Upper lobe of left lung (tissue), 6 donors: ENCODE measurements at places on chromosomes 6 and 20. TPM values are rescaled to one million over a fixed set of nuclear protein-coding genes. Genes with fewer than 3 reads are reported as not detected.

DNA sequence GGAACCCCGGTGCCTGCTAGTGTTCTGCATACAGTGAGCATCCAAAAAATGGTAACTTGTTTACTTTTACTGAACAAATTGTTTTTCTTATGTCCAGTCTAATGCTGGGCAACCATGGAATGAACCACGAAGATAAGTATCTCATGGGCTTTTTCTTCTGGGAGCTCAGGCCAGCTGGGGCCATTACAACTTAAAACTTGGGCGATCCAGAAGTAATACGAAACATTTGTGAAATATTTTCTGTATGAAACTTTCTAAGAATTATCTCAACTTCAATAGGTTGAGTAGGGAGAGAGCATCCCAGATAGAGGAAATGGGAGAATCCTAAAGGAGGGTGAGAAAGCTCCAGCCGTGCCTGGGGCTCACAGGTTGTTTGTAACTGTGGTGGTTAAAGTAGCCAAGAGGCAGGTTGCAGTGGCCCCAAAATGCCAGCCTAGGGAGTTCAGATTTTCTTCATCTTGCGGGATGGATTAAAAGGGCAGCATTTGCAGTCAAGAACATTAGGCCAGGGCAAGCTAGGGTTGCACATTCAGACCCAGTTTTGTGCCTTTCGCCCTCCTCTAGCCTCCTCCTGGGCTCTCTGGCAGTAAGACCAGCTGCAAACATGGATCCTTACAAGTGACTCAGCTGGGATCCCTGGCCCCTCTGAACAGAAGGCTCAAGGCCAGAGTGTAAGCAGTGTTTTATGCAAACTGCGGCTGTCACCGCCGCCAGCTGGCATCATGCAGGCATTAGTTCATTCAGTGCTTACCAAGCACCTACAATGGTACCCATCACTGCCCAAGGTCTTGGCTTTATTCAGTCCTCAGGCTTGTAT is 41.5 kb downstream of the ELMO2 start:
- no peak for DNase-seq

Gene PROKR2
- total RNA-seq, result not detected

Gene MYMX
- total RNA-seq, result not detected

Gene RAE1
- total RNA-seq, result 19.8 TPM

GRCh38 chr6:69489970-69490369 is 306.8 kb downstream of the LMBRD1 start:
- DNase-seq, result no peak

Gene ADGRB3
- 7.3 TPM for total RNA-seq

Gene NKAIN2
- total RNA-seq, result not detected

- DNase-seq, result no peak
Measured at GRCh38 chr20:44428174-44429016, 47.3 kb upstream of the TTPAL start.

Gene FGD2
- 204 TPM for total RNA-seq

- DNase-seq, result no peak
Measured at GRCh38 chr6:128364766-128365519, 155.5 kb downstream of the PTPRK start.

GRCh38 chr6:156794546-156795354 is 17.6 kb downstream of the ARID1B start:
- DNase-seq, result no peak

- peak; percentile 47 for DNase-seq
Measured at GRCh38 chr20:62423326-62423706, 4.0 kb downstream of the RBBP8NL start.

DNA sequence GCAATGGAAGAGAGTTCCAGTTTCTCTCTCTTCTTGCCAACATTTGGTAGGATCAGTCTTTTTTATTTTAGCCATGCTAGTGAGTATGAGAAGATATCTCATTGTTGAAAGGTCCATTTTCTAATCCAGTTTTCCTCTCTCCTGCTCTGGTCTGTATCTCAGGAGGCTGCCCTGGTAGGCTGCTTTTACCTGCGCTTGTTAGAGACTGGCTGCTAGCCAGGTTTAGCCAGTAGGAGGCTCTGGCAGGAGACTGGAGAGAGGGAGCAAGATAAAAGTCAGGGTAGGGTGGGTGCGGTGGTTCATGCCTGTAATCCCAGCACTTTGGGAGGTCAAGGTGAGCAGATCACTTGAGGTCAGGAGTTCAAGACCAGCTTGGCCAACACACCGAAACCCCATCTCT is 68.6 kb upstream of the FOXP4 start:
- no peak for DNase-seq

Gene KIF25
- total RNA-seq, result 0.17 TPM

Gene VWA7
- 7.2 TPM for total RNA-seq

- DNase-seq, result no peak
Measured at GRCh38 chr6:159212028-159212427, 42.8 kb downstream of the FNDC1 start.

GRCh38 chr20:63627129-63627750 is 339 bp upstream of the GMEB2 start:
- peak; percentile 100 for DNase-seq

Gene PEDS1
- total RNA-seq, result 32.6 TPM

- no peak for DNase-seq
Measured at GRCh38 chr20:61584851-61585250, 332.8 kb downstream of the CDH4 start.

Gene ATXN1
- 44.2 TPM for total RNA-seq

DNA sequence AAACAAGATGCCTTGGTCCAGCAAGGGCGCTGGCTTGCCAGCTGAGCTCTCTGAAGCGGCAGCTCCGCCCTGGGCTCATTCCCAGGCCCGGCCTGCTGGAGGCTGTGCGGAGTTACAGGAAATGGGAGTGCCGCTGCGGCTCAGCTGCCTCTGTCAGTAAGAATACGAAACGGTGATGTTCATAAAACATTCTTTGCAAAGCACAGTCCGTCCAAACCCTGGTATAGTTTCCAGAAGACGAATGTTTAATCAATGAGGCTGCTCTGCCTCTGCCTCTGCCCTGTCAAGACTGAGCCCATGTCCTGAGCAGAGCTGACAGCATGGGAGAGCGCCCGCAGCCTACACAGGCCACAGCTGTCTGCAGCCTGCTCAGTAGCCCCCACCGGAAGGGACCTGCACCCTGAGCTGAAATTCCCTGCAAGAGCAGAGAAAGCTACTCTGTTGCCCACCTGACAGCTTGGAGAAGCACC is 153.3 kb upstream of the SNX9 start:
- DNase-seq, result peak; percentile 75

DNA sequence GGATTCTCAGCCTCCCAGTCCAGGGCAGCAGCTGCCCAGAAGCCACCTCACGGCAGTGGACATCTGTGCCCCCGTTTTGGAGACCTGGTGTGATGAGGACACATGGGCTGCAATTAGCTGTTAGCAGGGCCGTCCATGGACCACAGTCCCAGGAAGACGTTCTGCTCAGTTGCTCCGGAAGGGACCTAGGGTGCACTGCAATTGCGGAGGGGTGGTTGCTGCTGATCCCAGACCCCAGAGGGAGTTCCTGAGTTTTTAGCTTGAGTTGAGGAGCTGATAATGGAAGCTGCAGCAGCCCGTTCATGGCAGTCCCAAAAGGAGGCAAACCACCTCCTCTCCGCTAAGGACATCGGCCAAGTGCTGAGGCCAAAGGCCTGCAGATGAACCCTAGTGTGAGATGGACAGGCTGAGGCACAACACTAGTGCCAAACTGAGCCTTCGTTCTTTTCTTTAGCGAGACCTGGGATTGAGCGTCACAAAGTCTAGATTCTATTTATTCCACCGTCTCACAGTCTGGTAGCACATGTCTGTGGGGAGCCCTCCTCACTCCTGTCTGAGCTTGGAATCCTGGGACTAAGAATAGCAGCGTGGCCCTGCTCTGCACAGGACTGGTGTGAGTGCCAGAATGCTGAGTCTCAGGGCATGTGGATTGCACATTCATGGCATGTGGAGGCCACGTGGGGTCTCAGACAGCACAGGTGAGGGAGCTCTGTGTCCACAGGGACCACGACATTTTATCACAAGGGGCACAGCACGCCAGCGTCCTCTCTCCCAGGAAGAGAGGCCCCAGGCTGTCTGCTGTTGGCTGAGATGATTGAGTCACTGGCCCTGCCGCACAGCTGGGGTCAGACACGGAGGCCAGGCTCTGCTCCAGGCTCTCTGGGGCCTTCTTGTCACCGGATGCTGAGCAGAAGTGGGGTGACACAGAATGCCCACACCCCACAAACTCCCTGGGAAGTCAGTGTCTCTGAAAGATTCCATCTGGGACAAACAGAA is 113.4 kb downstream of the PSMB1 start:
- DNase-seq, result no peak

Gene FRMD1
- not detected for total RNA-seq

DNA sequence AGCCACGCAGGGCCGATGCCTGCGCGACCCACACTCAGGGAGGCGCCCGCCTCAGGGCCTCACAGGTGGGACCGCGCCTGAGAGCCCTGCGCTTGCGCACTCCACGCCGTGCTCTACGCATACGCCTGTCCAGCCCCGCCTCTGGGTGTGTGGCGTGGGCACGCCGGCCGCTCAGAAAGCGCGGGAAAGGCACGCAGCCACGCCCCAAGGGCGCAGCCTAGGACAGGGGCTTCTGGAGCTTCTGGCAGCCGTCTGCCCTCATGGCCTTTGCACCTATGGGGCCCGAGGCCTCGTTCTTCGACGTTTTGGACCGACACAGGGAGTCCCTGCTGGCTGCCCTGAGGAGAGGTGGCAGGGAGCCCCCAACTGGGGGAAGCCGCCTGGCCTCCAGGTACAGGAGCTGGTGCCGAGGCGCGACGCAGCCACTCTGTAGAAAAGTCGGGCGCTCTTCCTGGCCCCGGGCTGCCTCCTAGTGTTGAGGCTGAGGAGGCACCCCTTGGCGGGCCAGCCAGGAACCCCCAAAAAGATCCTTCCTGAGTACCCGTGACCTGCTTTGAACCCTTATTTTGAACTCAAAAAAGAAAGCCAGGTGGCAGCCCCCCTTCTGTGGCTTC is at the start of gene SPO11:
Gene SPO11, plus strand, starts transcription at position 196 of the 614 bp plus-strand sequence. Its CDS starts 65 bp downstream, at position 261.
- DNase-seq, result peak; percentile 73

Gene FAM83B
- 0.29 TPM for total RNA-seq

Gene PRICKLE4
- 133 TPM for total RNA-seq

Gene RBBP8NL
- total RNA-seq, result 1.9 TPM

DNA sequence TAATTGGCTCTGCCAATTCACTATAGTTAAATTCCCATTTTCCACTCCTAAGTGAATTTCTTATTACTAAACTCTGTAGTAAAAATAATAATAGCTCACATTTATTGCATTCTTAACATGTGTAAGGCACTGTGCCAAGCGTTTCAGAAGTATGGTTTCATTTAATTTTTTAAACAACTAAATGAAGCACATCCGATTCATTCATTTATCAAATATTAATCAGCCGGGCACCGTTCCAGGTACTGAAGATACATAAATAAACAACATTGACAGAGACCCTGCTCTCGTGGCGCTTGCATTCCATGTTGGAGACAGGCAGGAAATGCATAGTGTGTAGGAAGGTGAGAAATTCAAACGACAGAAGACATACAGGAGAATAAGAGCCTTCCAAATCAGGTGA is 423.2 kb upstream of the JARID2 start:
- DNase-seq, result no peak

Gene RAMACL
- 10.8 TPM for total RNA-seq

Gene MED23
- 22.5 TPM for total RNA-seq

GRCh38 chr6:158009114-158009891 is 27.6 kb downstream of the SYNJ2 start:
- DNase-seq, result no peak

DNA sequence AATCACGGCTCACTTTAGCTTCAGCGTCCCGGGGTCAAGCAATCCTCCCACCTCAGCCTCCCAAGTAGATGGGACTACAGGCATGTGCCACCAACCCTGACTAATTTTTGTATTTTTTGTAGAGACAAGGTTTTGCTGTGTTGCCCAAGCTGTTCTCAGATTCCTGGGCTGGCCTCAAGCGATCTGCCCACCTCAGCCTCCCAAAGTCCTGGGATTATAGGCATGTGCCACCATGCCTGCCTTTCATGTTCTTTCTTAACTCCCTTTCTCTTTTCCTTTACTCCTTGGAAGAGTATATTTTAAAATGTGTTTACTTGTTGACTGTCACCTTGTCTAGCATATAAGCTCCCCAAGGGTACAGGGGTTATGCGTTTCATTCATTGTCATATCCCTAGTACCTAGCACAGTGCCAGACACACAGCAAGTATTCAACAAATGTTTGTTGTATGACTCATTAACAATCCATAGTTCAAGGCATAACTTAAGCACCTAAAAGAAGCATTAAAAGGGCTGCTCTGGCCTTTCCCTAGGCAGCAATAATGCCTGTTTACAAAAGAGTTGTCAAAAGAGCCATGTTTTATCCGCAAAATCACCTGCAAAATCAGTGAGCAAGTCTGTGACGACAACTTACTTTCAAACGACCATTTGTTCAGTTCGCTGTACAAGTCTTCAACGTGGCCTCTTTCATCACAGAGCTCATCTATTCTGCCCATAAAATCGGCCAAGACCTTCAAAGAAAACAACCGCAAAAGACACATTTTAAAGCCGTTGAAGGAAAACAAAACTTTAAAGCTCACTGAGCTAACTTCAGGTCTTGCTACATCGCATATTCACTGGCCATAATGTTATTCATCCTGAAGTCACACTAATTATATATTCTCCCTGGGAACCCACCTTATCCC is 4.6 kb downstream of the CYP24A1 start:
- no peak for DNase-seq

GRCh38 chr20:2837221-2837960 is 3.1 kb downstream of the PCED1A start:
- DNase-seq, result no peak

Gene SLC17A3
- not detected for total RNA-seq

DNA sequence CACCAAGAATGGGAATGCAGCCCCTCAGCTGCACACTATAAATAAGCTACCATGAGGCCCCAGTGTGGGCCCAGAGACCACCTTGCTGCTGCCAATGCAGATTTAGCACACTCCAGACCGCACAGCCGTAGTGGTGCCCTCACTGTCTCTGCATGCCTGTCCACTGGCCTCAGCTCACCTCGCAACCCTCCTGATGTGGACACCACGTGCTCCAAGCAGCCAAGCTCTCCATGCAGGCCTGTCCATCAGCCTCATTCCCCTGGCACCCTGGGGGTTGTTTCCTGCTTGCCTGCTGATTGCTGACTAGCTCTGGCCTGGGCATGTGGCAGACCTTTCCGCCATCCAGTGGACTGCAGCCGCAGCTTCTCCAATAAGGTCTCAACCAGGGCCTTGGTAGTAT is 36.2 kb downstream of the ZBTB9 start:
- DNase-seq, result no peak

Gene HLA-DOB
- 15.2 TPM for total RNA-seq

DNA sequence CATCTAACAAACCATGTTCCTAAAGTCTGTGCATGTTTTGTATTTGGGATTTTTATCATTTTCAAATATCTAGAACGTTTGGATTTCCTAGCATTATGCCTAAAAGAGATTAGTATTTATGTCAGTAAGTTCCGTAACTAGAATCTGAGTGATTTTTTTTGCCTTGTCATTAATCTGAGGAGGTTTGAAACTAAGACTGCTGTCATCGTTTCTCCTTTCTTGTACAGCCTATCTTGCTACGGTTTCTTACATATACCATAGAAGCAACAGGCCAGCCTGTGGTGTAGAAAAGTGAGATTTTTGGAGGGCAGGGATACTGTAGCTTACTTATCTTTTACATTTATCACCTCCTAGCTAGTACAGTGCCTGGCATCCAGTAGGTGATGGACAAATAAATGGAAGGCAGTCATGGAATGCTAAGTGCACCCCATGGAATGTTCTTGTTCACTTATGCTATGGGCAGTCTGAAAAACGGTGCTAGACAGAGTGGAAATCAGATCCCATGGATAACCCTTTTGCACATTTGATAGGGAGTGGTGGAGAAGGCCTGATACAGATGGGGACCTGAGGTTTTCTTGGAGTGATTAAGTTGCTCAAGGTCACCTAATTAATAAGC is 93.9 kb downstream of the ARID1B start:
- DNase-seq, result no peak
